NCI-H510A treated with DMSO at 0.1 percent for 48 hours (cell line): ENCODE measurements at places on chromosomes 1 and 21.

DNA sequence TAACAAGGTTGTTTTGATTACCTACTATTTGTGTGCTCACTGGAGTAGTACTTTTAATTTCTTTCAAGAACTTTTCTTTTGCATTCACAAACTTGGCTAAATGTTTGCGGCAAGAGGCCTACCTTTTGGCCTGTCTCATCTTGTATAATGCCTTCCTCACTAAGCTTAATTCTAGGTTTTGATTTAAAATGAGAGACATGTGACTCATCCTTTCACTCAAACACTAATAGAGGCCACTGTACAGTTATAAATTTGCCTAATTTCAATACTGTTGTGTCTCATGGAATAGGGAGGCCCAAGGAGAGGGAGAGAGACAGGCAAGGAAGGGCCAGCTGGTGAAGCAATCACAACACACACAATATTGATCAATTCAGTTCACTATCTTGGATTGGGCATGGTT, 66.1 kb downstream of the ZNF644 start:
- no peak for DNase-seq

DNA sequence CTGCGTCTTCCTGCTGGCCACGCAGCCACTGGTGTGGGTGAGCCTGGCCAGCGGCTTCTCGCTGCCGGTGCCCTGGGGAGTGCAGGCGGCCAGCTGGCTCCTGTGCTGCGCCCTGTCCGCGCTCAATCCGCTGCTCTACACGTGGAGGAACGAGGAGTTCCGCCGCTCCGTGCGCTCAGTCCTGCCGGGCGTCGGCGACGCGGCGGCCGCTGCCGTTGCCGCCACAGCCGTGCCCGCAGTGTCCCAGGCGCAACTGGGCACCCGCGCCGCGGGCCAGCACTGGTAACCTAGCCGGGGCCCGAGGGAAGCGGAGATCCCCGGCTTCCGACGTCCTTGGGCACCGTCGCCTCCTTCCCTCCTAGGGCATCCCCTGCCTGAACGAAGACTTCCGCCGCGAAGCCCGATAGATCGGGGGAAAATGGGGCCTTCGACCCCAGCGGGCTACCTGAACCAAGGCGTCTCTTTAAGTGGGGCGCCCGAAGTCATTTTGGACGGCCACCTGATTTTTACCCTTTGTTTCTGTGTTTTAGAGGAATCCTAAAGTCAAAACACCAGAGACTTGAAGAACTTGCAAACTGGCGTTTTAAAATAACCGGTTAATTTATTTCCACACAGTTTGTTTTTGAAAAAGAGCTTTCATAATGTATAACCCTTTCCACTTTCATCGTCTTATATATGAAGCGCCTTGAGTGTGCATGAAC, 2.0 kb downstream of the GPR88 start:
- peak; percentile 33 for DNase-seq

DNA sequence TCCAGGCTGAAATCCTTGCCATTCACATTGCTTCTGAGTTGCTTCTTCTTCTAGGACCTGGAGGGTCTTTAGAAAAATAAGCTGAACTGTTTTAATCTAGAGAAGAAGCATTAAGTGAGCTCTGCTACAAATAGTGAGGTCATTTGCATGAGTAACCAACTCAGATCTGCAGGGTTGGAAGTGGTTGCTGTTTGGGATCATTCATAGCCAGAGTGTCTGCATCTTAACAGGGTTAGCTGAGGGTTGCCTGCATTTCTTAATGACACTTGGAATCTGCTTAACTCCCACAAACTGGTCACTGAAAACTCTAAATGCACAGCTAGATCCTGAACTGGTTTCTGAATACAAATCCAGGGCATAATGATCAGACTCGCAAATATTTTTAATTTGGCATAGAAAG, 9.9 kb downstream of the CNIH3 start:
- DNase-seq: no peak

DNA sequence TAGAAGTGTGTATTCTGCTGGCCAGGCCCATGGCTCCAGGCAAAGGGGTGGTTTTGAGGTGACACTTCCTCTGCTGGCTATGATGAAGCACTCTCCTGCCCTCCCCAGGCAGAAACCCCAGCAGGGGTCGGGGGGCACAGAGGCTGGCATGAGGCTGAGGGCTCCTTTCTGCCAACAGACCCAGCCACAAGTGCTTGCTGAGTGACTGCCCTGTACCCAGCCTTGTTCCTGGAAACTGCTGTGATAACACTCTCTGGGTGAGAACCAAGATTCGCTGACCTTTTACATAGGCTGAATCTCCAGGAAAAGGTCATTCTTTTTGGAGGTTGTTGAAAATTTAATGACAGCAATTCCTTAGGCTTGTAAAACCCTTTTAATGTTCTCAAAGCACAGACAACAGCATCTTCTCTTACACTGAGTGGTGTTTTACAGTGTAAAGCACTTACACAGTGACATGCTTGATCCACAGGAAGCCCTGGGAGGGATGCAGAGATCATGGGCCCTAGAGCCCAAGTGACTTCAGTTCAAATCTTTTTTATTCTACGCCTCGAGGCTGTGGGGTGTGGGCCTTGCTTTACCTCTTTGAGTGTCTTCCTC, 155.5 kb upstream of the FGGY start:
- no peak for DNase-seq

GRCh38 chr1:240794046-240794843, 182.3 kb upstream of the GREM2 start:
- DNase-seq: no peak

- no peak for DNase-seq
Observed at GRCh38 chr1:160646711-160647328, at the start of gene SLAMF1. TSS of gene SLAMF1 (minus strand) at chr1:160647044. CDS start at chr1:160646945, 99 bp downstream.

GRCh38 chr1:19682257-19682656, 17.6 kb downstream of the HTR6 start:
- no peak for DNase-seq

DNA sequence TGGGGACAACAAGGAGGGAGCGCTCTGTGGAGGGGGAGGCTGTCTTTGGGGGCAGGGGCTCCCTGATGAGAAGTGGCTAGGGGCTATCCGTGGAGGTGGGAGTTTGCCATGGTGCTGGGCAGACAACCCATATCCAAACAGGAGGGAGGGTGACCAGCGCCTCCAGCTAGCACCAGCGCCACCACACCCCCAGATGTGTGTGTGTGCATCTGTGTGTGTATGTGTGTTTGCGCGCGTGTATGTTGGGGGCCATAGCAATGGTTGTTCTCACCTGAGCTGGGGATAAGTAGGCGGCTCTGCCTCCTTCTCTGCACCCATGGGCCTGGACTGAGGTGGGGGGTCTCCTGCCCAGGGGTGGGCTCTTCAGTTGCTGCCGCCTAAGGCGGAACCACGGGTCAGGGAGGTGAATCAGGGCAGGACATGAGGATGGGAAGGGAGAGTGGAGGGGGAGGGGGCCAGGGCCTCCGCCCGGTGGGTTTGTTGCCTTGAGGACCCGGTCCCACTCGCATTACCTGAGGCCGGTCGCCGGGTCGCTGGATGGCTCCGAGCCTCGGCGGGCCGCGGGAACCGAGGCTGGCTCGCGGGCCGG, 345 bp downstream of the HPCAL4 start:
- no peak for DNase-seq

DNA sequence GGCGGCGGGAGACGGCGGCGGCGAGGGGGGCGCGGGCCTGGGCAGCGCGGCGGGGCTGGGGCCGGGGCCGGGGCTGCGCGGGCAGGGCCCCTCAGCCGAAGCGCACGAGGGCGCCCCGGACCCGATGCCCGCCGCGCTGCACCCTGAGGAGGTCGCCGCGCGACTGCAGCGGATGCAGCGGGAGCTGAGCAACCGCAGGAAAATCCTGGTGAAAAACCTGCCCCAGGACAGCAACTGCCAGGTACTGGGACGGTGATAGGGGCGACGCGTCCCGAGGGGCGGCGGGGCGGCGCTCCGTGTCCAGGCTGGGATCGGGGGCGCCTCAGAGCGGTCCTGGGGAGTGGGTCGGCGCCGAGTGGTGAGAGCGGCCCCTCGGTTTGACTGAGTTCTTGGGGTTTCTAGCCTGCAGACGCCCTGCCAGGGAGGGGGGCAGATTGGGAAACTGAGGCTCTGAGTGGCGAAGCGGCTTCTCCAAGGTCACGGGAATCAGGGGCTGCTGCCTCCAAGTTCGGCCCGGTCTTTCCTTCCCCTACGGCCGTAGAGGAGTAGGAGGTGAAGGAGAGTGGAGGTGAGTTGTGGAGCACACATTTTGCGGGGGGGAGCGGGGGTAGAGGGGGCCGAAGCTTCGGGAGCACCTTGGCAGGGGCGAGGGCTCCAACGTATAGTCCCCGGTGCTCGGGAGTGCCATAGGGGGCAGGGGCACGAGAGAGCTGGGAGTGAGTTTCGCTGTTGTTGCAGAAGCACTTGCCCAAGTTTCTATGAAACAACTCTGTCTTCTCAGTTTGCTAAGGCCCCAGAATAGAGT, 508 bp downstream of the RAVER2 start:
- DNase-seq: peak; percentile 75

DNA sequence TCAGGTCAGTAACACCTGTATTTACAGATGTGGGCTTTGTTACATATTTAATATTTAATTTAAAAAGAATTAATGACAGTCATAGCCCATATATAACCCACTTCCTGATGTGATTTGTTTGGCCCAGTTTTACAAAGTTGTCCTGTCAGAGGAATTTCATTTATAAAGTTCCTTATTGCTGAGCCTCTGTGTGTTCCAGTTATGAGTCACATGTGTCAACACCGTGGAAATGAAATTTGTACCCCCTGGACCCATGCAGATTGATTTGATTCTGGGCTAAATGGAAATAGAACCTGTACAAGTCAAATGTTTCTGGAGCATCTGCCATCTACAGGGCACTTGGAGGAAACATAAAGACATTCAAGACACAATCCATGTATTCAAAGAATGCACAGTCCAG, 149.2 kb downstream of the CACNA1E start:
- no peak for DNase-seq

DNA sequence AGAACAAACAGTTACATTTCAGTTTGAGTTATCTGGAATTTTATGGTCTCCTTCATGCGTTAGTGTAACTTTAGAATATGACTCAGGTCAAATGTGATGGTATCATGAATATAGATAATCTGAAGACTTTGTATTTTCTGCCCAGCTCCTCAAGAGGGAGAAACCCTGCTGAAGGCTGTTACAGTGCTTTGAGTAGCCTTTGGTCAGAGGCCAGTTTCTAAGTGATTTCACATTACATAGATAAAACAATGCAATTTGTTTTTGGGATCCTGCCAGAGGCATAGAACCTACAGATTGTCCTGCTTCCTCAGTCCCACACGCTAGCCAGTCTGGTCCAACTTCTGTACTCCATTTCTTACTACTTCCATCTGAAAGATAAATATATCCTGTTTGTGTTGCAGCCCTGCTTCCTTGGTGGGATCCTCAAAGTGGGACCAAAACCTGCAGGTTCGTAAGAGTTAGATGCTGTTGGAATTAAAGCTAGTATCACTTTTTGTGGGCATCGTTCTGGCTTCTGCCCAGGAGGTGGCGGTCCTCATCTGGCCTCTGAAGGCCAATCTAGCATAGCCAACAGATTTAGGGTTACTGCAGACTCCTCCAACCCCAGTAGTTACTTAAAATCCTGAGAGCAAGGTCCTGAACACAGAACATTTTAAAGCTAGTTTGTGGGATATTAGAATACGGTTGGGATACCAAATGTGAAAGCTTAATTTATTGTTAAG, 645.8 kb upstream of the USP24 start:
- no peak for DNase-seq

DNA sequence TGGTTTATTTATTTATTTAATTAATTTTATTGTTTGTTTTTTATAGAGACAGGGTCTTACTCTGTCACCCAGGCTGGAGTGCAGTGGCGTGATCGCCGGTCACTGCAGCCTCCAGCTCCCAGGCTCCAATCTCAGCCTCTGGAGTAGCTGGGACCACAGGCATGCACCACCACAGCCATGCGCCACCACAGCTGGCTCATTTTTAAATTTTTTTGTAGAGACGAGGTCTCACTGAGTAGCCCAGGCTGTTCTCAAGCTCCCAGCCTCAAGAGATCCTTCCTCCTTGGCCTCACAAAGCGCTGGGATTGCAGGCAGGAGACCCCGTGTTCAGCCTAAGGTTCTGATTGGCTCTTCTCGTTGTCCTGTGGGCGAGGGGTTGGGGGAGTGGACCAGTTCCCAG, 22.1 kb downstream of the UMODL1 start:
- DNase-seq: no peak

DNA sequence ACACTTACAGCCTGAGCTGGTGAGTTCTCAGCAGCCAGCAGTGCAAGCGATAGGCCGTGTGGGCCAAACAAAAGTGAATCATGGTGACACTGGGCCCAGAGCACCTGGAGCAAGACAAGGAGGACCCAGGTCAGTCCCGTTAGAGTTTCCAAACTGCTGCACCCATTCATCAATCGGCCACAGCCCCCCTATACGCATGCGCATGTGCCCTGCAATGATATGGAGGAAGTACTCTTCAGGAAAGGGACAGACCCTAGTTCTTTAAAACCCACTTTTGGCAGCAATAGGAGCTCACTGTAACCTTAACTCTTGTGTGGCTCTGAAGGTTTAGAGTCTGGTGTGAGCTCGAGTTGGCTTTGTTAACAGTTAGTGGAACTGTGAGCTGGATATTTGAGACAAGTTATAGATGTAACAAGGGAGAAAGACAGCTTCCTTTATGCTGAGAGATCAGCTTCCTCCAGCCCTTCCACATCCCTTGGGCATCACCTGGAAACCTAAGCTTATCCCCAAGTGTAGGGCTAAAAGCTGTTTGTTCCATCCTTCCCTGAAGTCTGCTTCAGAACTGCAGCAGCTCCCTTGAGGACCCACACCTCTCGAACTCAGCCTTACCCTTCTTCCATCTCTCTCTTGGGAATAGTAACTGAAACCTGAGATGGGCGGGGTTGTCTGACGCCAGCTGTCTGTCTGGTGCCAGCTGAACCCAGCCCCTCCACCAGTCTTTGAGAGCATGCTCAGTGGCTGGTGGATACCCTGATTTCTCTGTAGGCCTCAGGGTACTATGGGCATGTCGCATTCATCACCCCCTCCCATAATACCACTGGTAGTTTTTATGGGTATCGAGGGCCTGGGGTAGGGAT, 17.7 kb downstream of the NMNAT1 start:
- DNase-seq: peak; percentile 99

DNA sequence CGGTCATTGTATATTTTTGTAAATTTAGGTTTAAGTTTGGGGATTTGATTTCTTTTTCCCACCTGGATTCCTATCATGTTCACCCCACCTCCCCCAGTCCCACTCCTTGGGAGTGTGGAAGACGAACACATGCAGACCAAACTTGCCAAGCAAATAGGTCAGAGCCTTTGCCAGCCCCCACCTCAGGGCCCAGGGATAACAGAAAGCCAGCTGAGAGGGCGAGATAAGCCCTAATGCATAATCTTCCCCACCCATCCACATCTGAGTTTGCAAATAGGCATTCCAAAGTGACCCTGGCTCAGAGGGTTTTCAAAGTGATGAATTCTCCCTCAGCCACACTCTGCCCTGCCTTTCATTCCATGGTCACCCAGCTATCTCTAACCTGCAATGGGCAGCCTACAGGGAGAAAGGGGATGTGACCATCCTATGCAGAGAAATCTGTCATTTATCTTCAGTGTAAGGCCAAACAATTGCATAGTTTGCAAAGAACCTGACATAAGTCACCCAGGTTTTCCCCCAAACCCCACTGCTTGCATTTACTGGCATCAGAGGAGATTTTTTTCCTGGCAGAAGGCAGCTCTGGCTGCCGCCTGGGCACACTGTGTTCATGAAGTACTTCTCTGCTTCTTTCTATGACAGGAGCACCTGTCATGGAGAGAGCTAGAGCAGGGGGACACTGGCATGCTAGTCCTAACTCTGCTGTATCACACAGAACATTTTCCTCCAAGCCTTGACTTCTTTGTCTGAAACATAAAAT, 69.0 kb upstream of the NFIA start:
- DNase-seq: no peak

- no peak for DNase-seq
Observed at GRCh38 chr1:201513498-201514243, 6.7 kb upstream of the CSRP1 start.
